ENCODE measurements at places on chromosomes 13 and 19. TPM values are rescaled to one million over a fixed set of nuclear protein-coding genes. Genes with fewer than 3 reads are reported as not detected.

DNA sequence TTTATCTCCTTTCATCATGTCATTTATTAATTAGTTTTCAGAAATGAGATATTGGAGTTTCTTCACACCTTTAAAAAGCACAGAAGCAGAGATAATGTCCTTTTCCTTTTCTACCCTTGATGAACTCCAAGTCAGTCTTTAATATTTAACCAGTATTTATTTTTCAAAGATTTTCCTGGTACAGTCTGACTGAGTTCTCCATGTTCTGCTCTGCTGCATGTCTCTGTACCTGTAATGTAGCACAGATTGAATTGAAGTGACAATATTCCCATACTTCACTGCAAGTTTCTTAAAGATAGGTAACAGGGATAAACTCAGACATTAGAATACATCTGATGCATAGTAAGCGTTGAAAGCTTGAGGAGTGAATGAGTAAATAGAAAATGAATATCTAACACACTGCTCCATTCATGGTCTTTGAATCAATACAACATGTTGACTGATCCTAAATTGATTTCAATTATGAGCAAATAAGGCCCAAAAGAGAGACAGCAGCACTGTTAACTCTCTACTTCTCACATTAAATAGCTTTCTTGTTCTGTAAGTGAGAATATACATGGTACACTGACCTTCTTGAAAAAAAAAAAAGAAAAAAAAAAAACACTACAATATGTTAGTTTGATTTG is 1323.6 kb upstream of the PRR20A start:
- no peaks in the 10 kb centered on the region for H3K4me1 ChIP-seq
- no peak overlapping the region for H3K27ac ChIP-seq
- H3K27me3 ChIP-seq = no peaks in the 10 kb centered on the region
- no peak for DNase-seq
- H3K4me3 ChIP-seq = no peak overlapping the region

Gene ZNF471
- total RNA-seq = 0.48 TPM

GRCh38 chr19:49106648-49107135 is 7.5 kb upstream of the LIN7B start:
- peaks cover 54% of the 10 kb centered on the region for H3K36me3 ChIP-seq
- H3K4me1 ChIP-seq = no peaks in the 10 kb centered on the region
- peak; percentile 84 for DNase-seq

DNA sequence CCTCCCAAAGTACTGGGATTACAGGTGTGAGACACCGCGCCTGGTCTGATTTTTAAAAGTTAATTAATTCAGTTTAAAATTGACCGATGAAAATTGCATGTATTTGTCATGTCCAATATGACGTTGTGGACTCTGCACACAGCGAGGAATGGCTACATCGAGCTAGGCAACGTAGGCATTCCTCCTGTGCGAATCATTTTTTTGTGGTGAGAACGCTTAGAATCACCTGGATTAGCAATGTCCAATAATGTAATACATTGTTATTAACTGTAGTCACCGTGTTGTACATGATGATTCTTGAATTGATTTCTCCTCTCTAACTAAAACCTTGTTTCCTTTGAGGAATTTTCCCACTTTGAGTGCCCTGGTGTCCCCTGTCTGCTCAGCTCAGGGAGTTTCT is 3.4 kb downstream of the LAIR2 start:
- H3K27ac ChIP-seq = peak overlapping the region; percentile 77
- no peak for DNase-seq
- no peaks in the 10 kb centered on the region for H3K27me3 ChIP-seq
- peak overlapping the region; percentile 0 for H3K4me3 ChIP-seq

GRCh38 chr19:19226663-19227062 is 14.9 kb downstream of the NCAN start:
- no peak overlapping the region for H3K27ac ChIP-seq
- H3K27me3 ChIP-seq = peaks cover 5% of the 10 kb centered on the region
- no peak overlapping the region for H3K4me3 ChIP-seq
- DNase-seq = no peak
- H3K4me1 ChIP-seq = peaks cover 10% of the 10 kb centered on the region

Gene BRSK1
- total RNA-seq = 6.0 TPM

Gene CCL25
- 0.28 TPM for total RNA-seq

Gene ADPRHL1
- 0.56 TPM for total RNA-seq

DNA sequence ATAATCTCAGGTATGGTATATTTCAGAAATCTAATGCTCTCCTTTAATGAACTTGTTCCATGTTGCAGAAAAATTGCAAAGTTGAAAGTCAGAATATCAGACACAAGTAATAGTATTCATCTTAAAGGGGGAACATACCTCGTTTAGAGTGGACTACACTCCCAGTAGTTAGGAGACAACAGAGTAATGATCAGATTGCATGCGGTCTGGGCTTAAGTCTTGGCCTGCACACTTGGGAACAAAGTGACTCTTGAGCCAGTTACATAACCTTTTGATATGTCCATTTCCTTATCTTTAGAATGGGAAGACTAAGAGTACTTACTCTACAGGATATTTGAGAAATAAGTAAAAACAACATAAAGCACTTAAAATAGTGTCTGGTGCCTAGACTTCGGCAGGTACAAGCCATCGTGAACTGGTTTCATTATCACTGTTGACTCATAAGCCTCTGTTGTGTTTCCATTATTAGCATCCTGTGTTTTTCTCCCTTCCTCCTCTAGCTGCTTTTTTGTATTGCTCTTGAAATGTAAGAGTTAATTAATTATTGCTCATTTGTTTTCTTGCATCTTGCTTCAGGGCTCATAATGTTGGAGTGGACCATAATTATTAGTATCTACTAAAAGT is 53.0 kb downstream of the DPY19L3 start:
- peaks cover 17% of the 10 kb centered on the region for H3K36me3 ChIP-seq
- H3K4me3 ChIP-seq = no peak overlapping the region
- no peaks in the 10 kb centered on the region for H3K4me1 ChIP-seq
- no peaks in the 10 kb centered on the region for H3K27me3 ChIP-seq
- DNase-seq = no peak
- H3K27ac ChIP-seq = no peak overlapping the region

Gene ATP12A
- not detected for total RNA-seq

DNA sequence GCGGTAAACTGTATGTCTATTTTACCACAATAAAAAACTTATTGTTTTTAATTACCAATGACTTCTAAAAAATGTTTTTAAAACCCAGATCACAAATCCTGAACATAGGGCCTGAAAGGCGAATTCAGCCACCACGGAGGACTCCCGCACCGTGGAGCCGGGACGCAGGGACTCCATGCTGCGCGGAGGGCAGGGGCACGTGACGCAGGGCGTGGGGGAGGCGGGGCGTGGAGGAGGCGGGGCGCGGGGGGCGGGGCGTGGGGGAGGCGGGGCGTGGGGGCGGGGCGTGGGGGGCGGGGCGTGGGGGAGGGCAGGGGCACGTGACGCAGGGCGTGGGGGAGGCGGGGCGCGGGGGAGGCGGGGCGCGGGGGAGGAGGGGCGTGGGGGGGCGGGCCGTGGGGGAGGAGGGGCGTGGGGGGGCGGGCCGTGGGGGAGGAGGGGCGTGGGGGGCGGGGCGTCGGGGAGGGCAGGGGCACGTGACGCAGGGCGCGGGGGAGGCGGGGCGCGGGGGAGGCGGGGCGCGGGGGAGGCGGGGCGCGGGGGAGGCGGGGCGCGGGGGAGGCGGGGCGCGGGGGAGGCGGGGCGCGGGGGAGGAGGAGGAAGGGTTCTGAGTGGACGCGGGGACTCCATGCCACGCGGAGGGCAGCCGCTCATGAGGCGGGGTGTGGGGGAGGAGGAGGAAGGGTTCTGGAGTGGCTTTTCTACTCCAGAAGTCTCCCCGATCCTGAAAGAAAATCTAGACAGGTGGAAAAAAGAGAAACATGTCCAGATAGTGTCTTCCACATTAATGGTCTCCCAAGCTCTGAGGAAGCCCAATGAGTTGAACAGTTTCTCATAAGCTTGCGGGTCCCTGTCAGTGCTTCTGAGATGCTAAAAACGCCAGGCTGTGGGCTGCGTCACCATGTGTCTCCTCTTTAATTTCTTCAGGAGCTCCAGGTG is 4.4 kb upstream of the PROZ start:
- DNase-seq = peak; percentile 62
- H3K4me1 ChIP-seq = peaks cover 28% of the 10 kb centered on the region
- H3K27me3 ChIP-seq = peaks cover 15% of the 10 kb centered on the region
- H3K27ac ChIP-seq = peak overlapping the region; percentile 43

DNA sequence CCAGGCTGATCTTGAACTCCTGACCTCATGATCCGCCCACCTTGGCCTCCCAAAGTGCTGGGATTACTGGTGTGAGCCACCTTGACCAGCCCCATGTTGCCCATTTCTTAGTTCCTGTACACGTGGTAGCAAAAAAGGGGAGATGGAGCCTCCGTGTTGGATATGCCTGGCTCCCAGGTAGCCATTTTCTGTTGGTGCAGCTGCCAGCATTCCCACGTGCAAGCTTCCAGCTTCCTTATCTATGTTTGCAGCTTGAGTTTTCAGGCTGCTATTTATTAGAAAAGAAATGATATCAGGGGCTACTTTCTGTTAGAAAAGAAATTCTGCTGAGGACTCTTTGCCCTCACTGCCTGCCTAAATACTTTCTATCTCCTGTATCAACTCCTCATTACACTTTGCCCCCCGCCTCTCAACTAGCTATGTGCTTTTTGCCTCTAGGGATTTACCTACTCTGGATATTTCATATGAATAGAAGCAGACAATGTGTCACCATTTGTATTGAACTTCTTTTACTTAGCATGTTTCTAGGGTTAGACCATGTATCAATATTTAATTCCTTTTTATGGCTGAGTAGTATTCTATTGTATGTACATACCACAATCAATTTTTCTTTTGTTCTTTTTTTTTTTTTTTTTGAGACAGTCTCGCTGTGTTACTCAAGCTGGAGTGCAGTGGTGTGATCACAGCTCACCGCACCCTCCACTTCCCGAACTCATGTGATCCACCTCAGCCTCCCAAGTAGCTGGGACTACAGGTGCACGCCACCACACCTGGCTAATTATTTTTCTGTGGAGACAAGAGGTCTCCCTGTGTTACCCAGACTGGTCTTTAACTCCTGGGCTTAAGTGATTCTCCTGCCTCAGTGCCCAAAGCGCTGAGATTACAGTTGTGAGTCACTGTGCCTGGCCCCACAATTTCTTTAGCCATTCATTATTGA is 3.4 kb upstream of the TMED1 start:
- H3K36me3 ChIP-seq = no peaks in the 10 kb centered on the region
- no peak overlapping the region for H3K27ac ChIP-seq
- DNase-seq = no peak
- H3K4me3 ChIP-seq = no peak overlapping the region
- H3K4me1 ChIP-seq = peaks cover 20% of the 10 kb centered on the region

GRCh38 chr19:45789035-45789786 is 3.4 kb downstream of the DMWD start:
- DNase-seq = no peak
- peaks cover 26% of the 10 kb centered on the region for H3K36me3 ChIP-seq
- no peaks in the 10 kb centered on the region for H3K27me3 ChIP-seq
- H3K4me3 ChIP-seq = no peak overlapping the region
- H3K27ac ChIP-seq = no peak overlapping the region

Gene UBE2L5
- not detected for total RNA-seq

- peaks cover 2% of the 10 kb centered on the region for H3K27me3 ChIP-seq
- DNase-seq = no peak
- H3K36me3 ChIP-seq = no peaks in the 10 kb centered on the region
- H3K27ac ChIP-seq = no peak overlapping the region
- no peak overlapping the region for H3K4me3 ChIP-seq
- H3K4me1 ChIP-seq = no peaks in the 10 kb centered on the region
These were observed 9.6 kb upstream of the FGF9 start for GRCh38 chr13:21661097-21661909.

Gene SIRT2
- total RNA-seq = 208 TPM

Gene FFAR3
- total RNA-seq = 2.7 TPM

Gene ALOX5AP
- total RNA-seq = 114 TPM

DNA sequence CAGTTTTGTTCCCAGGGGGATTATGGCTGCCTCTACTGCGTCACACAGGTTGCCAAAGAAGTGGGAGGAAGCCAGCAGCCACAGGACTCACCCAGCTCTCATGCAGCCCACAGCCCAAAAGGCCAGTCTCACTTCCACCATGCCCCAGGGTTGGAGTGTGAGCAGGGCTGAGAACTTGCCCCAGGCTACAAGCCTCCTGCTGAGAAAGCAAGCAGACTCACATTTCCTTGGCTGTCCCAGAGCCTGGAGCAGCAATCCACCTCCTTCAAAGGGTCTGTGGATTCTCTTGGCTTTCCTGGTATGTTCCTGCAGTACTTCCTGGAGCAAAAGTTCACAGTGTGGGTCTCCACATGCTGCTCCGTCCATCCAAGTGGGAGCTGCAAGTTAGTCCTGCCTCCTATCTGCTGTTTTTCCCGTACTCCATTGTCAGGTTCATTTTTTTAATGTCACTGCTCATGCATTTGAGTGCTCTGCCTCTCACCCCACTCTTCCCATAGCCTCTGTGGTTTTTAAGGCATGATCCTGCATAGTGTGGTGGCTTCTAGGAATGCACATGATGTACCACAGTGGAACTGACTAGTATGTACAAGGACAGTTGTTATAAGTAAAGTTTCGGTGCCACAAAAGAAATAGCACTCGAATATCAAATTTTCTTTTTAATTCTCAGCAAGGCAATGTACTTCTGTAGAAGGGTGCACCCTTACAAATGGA is 56.2 kb upstream of the ARHGEF7 start:
- no peaks in the 10 kb centered on the region for H3K27me3 ChIP-seq
- no peak overlapping the region for H3K4me3 ChIP-seq
- H3K36me3 ChIP-seq = no peaks in the 10 kb centered on the region
- no peak overlapping the region for H3K27ac ChIP-seq
- no peak for DNase-seq
- H3K4me1 ChIP-seq = no peaks in the 10 kb centered on the region

DNA sequence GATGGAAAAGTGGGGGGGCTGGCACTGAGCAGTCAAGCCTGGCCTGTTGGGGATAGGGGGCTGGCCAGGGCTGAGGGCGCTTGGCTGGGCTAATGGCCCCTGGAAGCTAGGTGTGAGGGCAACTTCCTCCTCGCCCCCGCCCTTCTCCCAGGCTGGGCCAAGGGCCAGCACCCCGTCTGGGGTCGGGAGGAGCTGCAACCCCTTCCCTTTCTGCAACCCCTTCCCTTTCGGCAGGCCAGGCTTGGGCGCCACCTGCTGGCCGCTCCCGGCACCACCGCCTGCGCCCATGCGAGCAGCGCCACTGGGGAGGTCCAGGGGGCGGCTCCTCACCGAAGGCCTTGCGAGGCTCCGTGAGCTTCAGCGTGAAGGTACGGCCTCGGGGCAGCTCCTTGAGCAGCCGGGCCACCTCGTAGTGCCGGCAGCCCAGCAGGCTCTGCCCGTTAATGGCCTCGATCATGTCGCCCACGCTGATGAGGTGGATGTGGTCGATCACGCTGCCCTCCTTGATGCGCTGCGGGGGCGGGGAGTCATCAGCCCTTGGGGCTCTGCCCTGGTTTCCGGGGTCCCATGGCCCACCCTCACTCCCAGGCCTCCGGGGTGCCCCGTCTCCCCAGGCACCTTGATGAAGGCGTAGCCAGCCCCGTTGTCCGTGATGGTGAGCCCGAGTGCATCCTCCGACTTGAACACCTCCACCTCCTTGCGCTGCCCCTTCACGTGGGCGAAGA is 5.0 kb upstream of the PTGER1 start:
- peaks cover 37% of the 10 kb centered on the region for H3K4me1 ChIP-seq
- H3K36me3 ChIP-seq = peaks cover 13% of the 10 kb centered on the region
- no peak overlapping the region for H3K27ac ChIP-seq

- no peak overlapping the region for H3K4me3 ChIP-seq
- H3K36me3 ChIP-seq = no peaks in the 10 kb centered on the region
- H3K4me1 ChIP-seq = no peaks in the 10 kb centered on the region
- no peak for DNase-seq
- no peak overlapping the region for H3K27ac ChIP-seq
These were observed 38.0 kb downstream of the NFIX start for GRCh38 chr19:13033244-13033643.

- peaks cover 19% of the 10 kb centered on the region for H3K4me1 ChIP-seq
- peak; percentile 65 for DNase-seq
- H3K36me3 ChIP-seq = no peaks in the 10 kb centered on the region
- peak overlapping the region; percentile 18 for H3K4me3 ChIP-seq
- H3K27me3 ChIP-seq = peaks cover 3% of the 10 kb centered on the region
- H3K27ac ChIP-seq = no peak overlapping the region
These were observed 12.3 kb downstream of the HRC start for GRCh38 chr19:49142866-49143335.

Data from natural killer cell (primary cell).